ENCODE measurements at places on chromosomes 6 and 20.

DNA sequence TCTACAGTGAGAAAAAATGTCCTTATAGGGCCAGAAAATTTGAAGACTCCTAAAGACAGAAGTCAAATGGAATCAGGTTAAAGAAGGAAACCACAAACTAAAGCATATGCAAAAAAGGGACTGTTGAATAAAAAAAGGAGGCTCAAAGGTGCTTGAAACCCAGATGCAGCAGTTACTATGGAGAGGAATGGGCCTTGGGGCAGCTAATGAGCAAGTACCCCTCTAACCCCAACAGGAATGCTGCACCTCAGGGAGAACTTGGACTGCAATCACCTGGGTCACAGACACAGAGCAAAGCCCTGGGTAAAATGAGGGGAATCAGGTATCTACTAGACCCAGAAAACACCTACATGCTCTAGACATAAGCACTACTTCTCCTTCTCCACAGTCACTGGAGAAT is 313.9 kb downstream of the UBE3D start:
- no peak for DNase-seq

DNA sequence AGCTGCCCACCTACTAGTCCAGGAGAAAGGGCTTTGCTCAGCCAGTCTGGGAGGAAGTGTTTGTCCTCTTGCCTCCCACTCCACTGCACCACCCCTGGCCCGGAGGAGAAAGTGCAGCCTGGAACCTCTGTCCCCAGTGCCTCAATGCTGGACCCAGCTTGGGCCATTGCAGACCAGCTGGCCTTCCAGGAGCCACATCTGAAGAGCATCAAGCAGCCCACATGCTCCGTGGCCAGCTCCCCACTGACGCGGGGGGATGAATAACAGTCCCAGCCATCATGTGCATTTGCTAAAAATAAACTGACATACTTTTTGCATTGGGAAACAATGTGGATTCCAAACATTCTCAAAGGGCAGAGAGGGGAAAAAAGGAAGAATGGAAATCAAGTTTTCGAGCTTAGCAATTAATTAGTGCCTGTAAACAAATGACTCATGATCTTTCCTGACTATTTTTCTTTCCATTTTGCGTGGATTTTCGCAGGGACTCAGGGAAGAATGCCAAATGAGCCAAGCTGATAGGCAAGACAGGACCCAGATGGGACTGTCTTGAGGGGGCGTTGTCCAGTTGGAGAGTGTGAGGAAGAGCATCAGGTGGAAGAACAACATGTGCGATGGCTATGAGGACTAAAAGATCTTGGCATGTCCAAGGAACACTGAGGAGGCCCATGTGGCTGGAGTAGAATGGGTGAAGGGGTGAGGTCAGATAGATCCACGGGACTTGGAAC is 34.1 kb downstream of the CEBPB start:
- DNase-seq, result no peak

GRCh38 chr6:9458424-9458823 is 956.5 kb downstream of the TFAP2A start:
- DNase-seq, result no peak

DNA sequence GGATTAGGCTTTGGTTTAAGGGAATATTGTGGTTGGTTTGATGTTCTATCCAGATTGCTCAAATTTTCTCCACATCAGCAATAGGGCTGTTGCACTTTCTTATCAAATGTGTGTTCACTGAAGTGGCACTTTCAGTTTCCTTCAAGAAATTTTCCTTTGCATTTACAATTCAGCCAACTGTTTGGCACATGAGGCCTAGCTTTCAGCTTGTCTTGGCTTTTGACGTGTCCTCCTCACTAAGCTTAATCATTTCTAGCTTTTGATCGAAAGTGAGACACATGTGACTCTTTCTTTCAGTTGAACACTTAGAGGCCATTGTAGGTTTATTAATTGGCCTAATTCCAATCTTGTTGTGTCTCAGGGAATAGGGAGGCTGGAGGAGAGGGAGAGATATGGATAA is 104.8 kb downstream of the FLRT3 start:
- DNase-seq, result no peak

DNA sequence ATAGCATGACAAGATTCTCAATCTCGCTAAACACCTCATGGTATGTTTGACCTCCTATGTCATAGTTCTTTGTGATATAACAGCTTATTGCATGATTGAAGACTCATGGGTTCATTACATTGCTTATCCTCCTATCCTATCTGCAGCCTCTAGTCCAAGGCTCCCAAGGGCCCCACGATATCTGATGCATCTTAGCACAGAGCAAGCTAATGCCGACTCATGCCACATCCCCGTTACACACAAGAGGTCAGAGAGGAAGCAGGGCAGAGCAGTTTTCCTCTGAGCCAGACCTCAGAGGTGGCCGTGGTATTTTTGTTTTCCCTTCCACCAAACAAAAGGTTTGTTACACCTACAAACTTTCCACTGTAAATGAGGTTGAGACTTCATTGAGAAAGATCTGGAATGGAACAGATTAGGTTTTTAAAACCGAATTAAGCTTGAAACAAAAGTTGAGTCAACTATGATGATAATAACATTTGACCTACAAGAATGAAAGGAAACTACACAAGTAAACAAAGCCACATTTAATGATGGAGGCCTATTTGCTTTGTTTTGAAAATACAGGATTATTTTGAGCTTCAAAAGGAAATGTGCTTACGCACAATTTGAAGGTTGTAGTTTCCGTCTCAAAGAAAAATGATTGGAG is 133.9 kb upstream of the MYLIP start:
- no peak for DNase-seq

DNA sequence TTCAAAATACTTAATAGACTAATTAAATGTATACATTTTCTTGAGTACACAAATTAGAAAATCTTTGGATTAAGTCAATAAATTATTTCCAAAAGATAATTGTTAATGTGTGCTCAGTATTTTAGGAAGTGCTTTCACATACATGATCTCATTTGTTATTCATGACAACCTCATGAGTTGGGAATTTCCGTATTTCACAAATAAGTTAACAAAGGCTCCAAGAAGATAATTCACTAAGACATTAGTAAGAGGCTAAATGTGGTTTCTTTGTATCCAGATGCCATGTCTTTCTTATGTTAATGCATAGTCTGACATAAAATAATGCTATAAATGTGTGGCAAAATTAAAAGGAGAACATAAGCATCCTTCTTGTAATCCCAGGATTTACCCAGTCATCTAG is 79.5 kb upstream of the TCF21 start:
- DNase-seq, result no peak

DNA sequence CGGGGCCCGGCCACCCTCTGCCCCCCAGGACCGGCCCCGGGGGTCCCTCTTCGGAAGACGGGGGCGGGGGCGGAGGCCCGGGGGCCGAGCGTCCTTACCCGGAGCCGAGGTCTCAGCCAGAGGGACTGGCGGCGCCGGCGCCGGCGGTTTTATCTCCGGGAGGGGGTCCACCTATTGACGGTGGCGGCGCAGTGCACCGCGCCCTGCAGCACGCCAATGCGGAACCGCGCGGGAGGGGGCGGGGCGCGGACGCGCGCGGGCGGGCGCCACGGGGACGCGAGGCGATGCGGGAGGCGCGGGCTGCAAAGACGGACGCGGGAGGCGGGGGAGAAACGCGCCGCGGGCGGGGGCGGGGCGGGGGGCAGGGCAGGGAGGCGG is at the start of gene EEF1A2:
Gene EEF1A2 (minus strand): TSS at position 124 of the 378 bp plus-strand sequence. CDS start 1,320 bp downstream, outside the sequence.
- DNase-seq, result peak; percentile 37

DNA sequence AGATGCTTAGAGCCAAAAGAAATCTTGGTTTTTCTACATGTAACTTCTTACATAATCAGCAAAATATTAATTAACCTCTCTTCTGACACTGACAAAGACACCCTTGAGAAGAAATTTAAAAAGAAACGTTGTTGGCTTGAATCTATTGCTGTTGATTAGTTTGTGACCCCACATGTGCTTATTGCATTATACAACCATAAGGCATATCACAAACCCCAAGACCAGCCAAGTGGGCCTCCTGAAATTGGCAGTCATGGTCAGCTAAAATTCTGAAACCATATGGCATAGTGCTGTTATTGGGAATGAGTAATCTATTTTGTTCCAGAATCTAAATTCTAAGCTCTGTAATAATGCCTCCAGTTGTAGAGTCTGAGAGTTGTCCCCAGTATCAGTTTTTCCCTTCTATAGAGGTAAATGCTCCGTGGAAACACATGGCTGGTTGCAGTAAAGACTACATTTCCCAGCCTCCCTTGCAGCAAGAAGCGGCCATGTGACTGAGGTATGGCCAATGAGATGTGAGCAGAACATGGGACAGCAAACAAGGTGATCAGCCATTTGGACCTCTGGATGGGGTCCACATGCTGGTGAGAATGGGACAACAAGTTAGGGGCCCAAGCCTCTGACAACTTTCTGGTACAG is 42.3 kb upstream of the PTPN1 start:
- DNase-seq, result peak; percentile 11

DNA sequence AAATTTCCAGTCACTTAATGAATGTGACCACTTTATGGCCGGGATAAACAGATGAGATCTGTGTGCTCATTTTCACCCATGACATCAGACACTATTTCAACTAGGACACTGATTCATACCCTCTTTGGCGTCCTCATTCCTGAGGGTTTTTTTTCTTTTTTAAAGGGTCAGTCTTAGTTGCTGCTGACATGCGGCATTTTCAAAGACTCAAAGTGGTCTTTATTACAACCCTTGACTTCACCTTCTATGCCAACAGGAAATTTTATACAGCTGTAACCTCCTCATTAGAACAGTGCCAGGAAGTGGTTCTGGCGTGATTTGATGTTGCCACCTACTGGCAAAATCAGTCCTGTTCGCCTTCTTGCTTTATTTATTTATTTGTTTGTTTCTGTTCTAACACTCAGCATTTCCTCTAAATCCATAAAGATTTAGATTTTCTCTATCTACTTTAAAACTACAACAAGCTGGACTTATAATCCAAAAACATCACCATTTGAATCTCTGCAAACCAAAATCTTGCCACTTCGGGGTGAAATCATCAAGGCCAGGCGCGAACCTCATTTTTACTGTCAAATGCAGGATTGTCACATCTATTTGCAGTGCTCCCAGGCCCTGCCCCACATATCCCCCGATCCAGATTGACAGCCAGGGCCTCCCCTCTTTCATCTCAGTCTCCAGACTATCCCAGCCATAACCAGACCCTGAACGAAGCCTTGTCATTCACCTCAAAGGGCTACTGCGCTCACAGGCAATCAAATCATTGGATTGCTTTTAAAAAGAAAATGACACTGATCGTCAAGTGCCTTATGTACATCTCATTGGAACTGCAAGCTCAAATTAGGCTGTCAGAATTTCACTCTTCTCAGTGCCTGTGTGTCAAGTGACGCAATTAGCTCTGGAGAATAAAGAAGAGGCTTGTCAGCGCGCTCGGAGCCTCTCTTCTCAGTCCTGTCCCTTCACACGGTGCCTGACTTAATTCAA is 77.5 kb downstream of the C6orf118 start:
- no peak for DNase-seq

- DNase-seq, result no peak
Measured at GRCh38 chr6:13508711-13509705, 21.6 kb upstream of the GFOD1 start.

- no peak for DNase-seq
Measured at GRCh38 chr6:136614350-136614749, 64.1 kb upstream of the MAP7 start.

DNA sequence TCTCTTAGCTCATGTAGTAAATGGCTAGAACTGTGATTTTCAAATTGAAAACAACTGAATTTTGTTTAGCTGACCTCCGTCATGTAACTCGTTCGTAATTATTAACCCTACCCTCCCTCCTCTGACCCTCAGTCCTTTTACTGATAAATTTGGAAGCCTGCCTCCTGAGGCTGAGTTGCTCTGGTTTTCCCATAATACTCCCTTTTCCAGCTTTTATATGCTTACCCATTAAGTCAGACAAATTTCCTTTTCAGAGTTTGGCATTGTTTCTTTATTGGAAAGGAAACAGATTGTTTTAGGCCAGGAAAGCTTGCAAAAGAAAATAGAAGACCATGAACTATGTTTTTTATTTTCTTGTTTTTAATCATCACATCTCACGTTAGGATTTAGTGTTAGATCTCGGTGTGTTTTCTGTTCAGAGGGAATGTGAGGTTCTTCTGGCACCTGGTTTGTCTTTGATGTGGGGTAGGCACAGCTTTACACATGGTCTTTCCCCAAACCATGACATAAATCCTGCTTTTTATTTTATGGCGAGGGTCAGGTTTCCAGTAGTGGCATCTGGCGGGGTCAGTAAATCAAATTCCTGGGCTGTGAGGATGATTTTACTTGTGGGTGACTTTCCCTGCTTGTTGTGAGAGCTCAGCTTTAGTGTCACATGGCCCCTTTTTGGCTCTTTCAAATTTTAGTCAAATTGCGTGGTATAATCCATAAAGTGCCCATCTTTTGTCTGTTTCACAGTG is 24.5 kb downstream of the PLCB4 start:
- no peak for DNase-seq

- DNase-seq, result no peak
Measured at GRCh38 chr20:50450881-50451752, 59.1 kb upstream of the PTPN1 start.

- no peak for DNase-seq
Measured at GRCh38 chr6:26031151-26031594, 56.1 kb upstream of the HFE start.

DNA sequence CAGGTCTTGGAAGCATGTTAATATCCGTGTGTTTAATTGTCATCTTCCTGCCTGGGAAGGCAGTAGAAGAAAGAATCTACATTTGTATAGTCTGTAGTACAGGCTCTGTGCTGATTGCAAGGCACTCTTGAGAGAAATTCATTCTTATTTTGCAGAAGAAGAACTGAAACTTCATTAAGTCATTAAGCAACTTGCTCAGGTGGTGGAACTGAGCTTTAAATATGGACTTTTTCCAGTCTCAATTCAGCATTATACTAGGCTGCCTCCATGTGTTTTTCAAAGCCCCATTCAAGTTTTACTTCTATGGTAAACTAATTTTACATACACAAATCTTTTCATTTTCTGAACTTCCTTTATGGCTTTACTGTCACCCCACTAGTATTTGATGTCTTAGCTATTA is 18.7 kb downstream of the ZNF451 start:
- DNase-seq, result no peak

- DNase-seq, result no peak
Measured at GRCh38 chr6:77123527-77123926, 339.8 kb downstream of the HTR1B start.

DNA sequence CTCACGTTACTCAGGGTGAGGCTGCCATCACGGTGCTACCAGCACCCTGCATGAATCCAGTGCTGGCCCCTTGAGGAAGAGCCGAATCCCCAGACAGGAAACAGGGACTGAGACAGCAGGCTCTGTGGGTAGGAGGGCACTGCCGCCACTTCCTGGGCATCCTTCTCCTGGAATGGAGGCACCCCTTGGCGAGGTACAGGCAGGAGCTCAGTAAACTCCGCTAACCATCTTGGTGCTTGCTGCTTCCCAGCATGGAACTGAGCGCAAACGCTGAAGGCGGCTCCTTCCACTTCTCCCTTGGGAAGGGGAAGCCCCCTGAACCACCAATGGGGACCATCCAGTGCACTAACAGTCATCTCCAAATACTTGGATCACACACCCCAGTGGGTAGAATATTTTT is 13.5 kb upstream of the CCDC167 start:
- no peak for DNase-seq

DNA sequence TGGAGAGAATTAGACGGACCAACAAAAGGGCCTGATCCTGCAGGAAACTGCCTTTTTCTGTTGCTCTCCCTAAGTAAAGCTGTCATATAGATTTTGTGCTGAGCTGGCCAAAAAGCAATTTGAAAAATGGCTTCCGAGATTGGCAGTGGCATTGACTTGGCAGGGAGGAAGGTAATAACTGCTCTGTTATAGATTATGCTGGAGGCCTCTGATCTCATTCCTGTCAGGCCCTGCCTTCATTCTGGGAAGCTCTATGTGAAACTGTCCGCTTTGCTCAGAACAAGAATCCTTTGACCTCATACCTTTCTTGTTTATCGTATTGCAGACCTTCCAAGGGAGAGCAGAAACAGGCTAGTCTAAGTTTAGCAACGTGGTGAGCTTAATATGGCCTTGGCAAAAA is 234.4 kb downstream of the PHACTR1 start:
- DNase-seq, result no peak

Measured in stimulated activated CD4-positive, alpha-beta T cell treated with anti-CD3 and anti-CD28 coated beads, Interleukin-1b, Interleukin-23, amount 100 ng/mL, for 4 hours (primary cell).